ENCODE measurements at places on chromosomes 12 and 14. TPM values are rescaled to one million over a fixed set of nuclear protein-coding genes. Genes with fewer than 3 reads are reported as not detected.

The PRKCH gene
- 5.7 TPM for total RNA-seq

The AJUBA gene
- 38.5 TPM for total RNA-seq

The HCAR2 gene
- total RNA-seq: not detected

The GAS2L3 gene
- 7.1 TPM for total RNA-seq

The YY1 gene
- total RNA-seq: 64.1 TPM

The TRMT5 gene
- 12.8 TPM for total RNA-seq

The JKAMP gene
- total RNA-seq: 64.4 TPM

The COX8C gene
- not detected for total RNA-seq

The LHX5 gene
- not detected for total RNA-seq

The MYO1H gene
- not detected for total RNA-seq

The CLEC1B gene
- total RNA-seq: not detected

The PLEKHG7 gene
- not detected for total RNA-seq

The MMP17 gene
- 11.0 TPM for total RNA-seq

The ATXN3 gene
- total RNA-seq: 45.4 TPM

The CCDC177 gene
- total RNA-seq: 0.05 TPM

The DAO gene
- total RNA-seq: not detected

The OTOGL gene
- total RNA-seq: not detected

The CCDC38 gene
- total RNA-seq: 0.07 TPM

The AKAP6 gene
- total RNA-seq: 0.61 TPM

The MYH6 gene
- total RNA-seq: 0.13 TPM

The SPRYD3 gene
- 38.8 TPM for total RNA-seq

The TTLL5 gene
- total RNA-seq: 14.8 TPM

The PRB2 gene
- total RNA-seq: not detected

The FZD10 gene
- total RNA-seq: not detected

The BHLHE41 gene
- 0.69 TPM for total RNA-seq

The KHNYN gene
- 23.3 TPM for total RNA-seq

The RTL1 gene
- 0.23 TPM for total RNA-seq

The TRIAP1 gene
- total RNA-seq: 86.7 TPM

The OASL gene
- 2.5 TPM for total RNA-seq

The GPRC5A gene
- 290 TPM for total RNA-seq

The LGR5 gene
- not detected for total RNA-seq

The GLT8D2 gene
- 0.20 TPM for total RNA-seq

The SLC10A1 gene
- total RNA-seq: not detected

The GLIPR1L2 gene
- total RNA-seq: 0.13 TPM

The ZC2HC1C gene
- 5.6 TPM for total RNA-seq

The RHOJ gene
- total RNA-seq: not detected

The PROX2 gene
- not detected for total RNA-seq

The AVPR1A gene
- total RNA-seq: 0.07 TPM

The C14orf132 gene
- total RNA-seq: 6.4 TPM

The NKX2-1 gene
- total RNA-seq: 0.10 TPM

The SLC4A8 gene
- total RNA-seq: 1.5 TPM

The GABARAPL1 gene
- total RNA-seq: 39.2 TPM

The SMIM41 gene
- not detected for total RNA-seq

The BLTP3B gene
- 15.3 TPM for total RNA-seq

The IL22 gene
- not detected for total RNA-seq

The TAS2R7 gene
- not detected for total RNA-seq

The AMDHD1 gene
- total RNA-seq: 3.0 TPM

The LRFN5 gene
- not detected for total RNA-seq

The FOXN4 gene
- 0.03 TPM for total RNA-seq

The MSRB3 gene
- 22.8 TPM for total RNA-seq

The ASIC1 gene
- total RNA-seq: 5.3 TPM

The GNG2 gene
- 2.8 TPM for total RNA-seq

The SOX5 gene
- total RNA-seq: not detected
